ENCODE measurements at places on chromosomes 3 and 15.

DNA sequence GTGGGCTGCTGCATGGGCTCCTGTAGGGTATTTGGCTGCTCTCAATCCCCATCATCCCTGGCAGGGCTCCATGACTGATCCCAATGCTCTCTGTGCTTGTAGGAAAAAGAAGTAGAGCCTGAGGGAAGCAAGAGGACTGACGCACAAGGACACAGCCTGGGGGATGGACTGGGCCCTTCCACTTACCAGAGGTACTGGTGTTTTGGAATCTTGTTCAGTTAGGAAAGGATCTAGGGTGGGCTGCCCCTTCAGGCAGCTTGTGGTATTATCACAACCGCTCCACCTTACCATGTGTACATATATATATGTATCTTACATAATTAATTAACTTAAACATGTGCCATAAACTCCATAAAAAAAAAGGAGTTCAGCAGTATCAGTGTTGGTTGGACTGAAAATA lies 1.3 kb downstream of the SLC28A2 start:
- H3K36me3 ChIP-seq = no peaks in the 10 kb centered on the region
- no peak for DNase-seq
- no peaks in the 10 kb centered on the region for H3K27me3 ChIP-seq
- H3K4me3 ChIP-seq = no peak overlapping the region
- H3K27ac ChIP-seq = no peak overlapping the region
- H3K4me1 ChIP-seq = no peaks in the 10 kb centered on the region

GRCh38 chr3:197248341-197248740 lies 50.1 kb downstream of the DLG1 start:
- DNase-seq = no peak
- no peak overlapping the region for H3K4me3 ChIP-seq
- H3K36me3 ChIP-seq = no peaks in the 10 kb centered on the region

DNA sequence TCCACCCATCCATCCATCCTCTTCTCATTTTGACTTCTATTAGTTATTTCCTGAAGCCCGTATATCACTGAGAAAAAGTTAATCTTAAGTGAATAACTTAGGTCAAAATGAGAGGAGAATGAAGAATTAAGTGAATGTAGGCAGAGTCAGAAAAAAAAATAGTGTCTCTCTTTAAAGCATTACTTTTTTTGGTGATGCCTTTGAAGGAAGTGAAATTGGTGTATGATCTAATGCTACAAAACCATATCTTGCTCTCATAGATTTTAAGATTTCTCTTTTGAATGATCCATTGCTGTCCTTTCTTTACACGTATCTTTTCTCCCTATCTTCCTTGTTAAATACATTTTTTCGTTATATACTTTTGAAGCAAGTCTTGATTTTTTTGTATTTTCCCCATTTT lies 23.4 kb downstream of the FNDC3B start:
- peaks cover 50% of the 10 kb centered on the region for H3K4me1 ChIP-seq
- no peaks in the 10 kb centered on the region for H3K36me3 ChIP-seq
- H3K27me3 ChIP-seq = no peaks in the 10 kb centered on the region
- no peak overlapping the region for H3K27ac ChIP-seq
- no peak overlapping the region for H3K4me3 ChIP-seq
- no peak for DNase-seq

GRCh38 chr3:170712336-170712735 lies 126.5 kb upstream of the SLC7A14 start:
- no peaks in the 10 kb centered on the region for H3K36me3 ChIP-seq
- no peaks in the 10 kb centered on the region for H3K27me3 ChIP-seq
- H3K27ac ChIP-seq = no peak overlapping the region
- H3K4me1 ChIP-seq = no peaks in the 10 kb centered on the region
- H3K4me3 ChIP-seq = no peak overlapping the region

DNA sequence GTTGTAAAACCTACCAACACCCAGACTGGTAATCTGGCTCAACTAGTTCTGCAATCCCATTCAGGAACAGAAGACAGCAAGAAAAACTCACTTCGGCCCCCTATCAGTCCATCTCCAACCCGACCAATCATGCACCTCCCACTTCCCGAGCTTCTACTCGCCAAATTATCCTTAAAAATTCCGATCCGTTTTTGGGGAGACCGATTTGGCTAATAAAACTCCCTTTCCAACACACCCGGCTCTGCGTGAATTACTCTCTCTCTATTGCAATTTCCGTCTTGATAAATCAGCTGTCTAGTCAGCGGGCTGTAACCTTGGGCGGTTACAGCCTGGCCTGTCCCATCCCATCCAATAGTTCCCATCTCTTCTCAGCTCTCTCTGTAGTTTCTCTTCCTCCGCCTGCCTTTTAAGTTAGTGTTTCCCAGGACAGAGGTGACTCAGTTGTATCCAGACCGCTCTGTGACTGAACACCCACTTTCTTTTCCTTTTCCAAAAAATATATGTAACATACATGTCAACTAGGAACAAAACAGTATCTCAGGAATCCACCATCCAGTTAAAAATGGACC lies 780 bp upstream of the ACAD9 start:
- peak overlapping the region; percentile 93 for H3K27ac ChIP-seq
- peaks cover 20% of the 10 kb centered on the region for H3K36me3 ChIP-seq
- H3K4me1 ChIP-seq = peaks cover 25% of the 10 kb centered on the region

DNA sequence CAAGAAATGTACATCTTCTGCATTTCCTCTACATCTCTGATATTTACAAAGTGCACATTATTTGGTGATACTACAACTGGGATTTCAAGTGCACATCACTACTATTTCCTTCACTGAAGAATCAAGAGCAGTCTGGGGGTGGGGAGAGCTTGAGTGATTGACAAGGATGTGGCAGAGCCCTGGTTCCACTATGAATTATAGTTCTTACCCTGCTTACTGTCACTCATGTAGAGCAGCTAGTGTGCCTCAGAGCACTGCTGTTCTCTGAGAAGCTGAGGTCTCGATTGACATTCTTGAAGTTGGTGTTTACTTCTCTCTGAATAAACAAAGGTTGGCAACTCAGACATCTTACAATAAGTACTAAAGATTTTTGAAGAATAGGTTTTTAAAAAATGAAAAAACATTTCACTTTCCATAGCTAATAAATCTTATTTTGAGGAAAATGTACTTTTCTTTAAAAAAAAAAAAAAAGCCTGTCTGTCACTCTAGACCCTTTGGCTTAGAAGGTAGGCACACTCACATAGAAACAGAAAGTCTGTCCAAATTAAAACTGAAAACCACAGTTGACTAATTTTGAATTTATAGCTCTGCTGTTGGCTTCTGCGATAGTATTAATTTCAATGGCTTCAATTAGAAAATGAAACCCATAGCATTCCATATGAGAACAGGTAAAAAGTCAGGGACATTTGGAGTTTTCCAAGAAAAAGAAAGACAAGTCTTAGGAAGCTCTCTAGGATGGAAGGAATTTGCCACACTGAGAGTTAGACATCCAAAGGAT lies 5.6 kb downstream of the GREM1 start:
- no peak overlapping the region for H3K4me3 ChIP-seq
- peaks cover 30% of the 10 kb centered on the region for H3K27me3 ChIP-seq
- no peaks in the 10 kb centered on the region for H3K36me3 ChIP-seq
- no peak overlapping the region for H3K27ac ChIP-seq
